ENCODE measurements at places on chromosomes 4 and X.
A peak's percentile ranks its signal among the peaks of the same experiment; 100 is the strongest.

DNA sequence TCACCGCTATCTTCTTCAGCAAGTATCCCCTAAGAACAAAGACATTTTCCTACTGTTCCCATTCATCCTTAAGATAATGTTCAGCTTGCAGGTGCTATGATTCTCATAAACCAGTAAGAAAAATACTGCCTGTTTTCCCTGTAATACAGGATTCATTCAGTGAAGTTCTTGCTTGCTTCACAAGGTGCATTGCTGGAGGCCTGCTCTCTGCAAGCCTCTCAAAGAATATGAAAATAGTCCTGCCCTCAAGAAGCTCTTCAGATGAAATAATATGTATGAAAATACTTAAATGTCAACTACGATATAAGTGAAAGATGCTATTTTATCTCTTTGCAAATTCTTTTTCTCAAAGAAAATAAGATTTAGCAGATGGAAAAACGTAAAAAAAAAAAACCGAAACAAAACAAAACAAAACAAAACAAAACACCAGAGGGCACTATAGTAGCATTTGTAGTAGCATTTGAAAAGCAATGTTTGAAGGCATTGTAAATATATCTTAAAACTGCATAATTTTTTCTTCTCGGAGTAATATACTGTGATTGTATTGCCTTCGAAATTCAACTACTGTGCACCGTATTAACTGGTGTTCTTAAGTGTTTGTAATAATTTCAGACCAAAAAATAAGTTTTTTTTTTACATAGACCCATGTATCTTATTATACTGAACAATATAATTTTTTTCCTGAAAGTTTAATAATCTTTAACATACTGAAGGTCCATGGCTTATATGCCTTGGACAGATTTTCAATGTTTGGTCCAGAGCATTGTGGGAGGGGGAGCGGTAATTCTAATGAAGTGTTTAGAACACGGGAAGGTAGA is 26.0 kb downstream of the ADH4 start:
- no peak for DNase-seq

DNA sequence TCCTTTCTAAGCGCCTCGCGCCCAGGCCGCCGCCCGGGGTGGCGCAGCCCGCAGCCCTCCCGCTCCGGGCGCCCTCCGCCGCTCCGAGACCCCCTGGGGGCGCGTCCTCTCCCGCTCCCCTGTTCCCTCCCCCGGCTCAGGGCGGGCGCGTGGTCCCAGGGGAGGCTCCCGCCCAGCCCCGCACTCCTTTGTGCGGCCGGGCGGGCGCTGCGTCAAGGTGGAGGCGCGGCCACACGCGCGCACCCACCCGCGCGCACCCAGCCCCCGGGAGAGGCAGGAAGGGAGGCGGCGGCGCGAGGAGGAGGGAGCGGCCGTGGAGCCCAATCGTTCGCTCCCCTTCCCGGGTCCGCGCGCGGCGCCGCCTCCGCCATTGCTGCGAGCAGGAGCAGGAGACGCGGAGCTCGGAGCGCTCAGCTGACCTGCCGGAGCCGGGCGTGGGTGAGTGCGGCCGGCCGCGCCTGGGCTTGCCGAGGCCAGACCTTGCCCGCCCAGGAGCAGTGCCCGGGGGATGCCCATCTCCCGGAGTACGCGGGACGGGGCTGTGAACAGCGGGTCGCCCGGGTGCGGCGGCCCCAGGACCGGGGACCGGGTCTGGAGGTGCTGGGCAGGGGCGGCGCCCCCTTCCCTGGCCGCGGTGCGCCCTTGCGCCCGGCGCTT is at the start of gene NSG1:
Gene NSG1 (plus strand): TSS at position 367 of the 657 bp plus-strand sequence. CDS start 528 bp downstream, outside the sequence.
- peak; percentile 43 for DNase-seq

- no peak for DNase-seq
Observed at GRCh38 chr4:11589676-11590075, 161.0 kb upstream of the HS3ST1 start.

DNA sequence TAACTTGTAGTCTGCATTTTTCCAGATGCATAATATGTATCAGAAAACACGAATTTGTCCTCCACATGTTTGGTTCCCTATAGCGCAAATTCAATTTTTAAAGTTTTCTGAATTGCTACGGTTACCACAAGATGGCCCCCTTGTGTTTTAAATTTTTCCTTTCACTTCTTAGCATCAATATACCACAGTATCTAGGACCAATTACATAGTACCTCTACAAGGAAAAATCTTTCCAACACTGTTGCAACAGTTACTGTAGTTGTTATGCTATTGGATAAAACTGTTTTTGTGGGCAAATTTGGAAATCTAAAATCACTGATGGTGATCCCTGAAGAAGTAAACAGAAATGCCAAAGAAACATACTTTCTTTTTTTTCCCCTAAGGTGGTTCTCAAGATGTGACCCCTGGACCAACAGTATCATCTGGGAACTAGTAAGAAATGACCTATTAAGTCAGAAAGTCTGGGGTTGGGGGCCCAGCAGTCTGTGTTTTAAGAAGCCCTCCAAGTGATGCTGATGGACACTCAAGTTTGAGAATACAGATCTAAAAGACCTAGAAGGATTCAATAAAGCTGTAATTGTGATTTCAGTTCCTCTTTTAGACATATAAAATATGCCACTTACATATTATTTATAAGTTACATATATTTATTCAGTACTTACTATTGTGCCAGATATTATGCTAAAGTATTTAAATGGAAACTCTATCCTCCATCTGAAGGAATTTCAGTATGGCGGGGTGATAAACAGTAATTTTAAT is 3.1 kb downstream of the ZGRF1 start:
- peak; percentile 0 for DNase-seq

GRCh38 chr4:145613566-145614232 is 5.5 kb upstream of the MMAA start:
- DNase-seq: no peak

DNA sequence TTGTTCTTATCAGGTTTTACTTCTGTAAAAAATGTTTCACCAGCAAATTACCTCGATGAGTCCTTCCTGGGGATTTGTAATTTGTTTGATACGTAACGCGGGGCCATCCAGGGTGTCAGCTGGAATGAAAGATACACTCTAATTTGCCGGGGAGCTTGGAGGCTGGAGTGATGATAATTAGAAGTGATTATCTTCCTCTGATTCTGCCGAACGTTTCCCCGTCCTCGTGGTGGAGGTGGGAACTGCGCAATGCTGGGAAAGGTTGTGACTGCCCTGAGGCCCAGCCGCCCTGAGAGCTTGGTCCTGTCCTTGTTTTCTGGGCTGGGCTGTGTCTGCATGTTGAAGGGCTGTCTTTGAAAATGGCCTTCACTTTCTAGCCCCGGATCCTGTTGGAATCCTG is 48.0 kb downstream of the SORCS2 start:
- no peak for DNase-seq

DNA sequence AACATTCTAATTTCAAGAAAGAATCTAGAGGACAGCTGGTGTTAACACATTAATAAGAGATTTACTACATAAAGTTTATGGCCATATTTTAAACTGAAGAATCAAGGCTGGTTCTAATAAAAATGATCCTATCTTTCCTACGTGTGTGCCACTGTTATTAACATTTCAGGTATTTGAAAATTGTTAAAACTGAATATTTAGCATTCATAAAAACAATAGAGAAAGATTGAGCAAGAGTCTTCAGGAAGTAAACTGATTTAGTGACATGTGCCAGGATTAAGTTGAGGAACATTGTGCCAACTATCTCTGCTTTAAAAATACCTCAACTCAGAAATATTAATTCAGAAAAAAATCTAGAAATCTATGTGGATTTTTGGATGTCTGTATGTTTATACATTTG is 810.1 kb downstream of the FAT4 start:
- no peak for DNase-seq

- no peak for DNase-seq
Observed at GRCh38 chr4:24840826-24841543, 45.6 kb downstream of the SOD3 start.

- DNase-seq: no peak
Observed at GRCh38 chrX:20522420-20522819, 255.7 kb upstream of the RPS6KA3 start.

DNA sequence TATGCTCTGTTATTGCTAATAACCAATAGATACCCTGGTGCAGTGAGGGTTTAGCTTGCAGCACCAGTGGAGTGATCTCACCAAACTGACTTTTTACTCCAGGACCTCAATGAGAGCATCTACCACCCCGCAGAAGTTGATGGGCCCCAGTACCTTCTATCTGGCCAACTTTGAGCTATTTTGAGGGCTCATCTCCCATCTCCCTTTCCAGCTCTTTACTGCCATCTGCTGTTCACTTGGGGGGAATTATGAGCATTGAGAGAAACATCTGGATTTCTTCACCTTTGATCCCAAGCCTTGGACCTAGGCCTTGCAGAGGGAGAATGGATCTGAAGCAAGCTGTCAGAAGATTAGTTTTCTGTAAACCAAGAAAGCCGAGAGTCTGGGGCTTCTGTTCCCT is 143.6 kb downstream of the TMEM164 start:
- DNase-seq: no peak

DNA sequence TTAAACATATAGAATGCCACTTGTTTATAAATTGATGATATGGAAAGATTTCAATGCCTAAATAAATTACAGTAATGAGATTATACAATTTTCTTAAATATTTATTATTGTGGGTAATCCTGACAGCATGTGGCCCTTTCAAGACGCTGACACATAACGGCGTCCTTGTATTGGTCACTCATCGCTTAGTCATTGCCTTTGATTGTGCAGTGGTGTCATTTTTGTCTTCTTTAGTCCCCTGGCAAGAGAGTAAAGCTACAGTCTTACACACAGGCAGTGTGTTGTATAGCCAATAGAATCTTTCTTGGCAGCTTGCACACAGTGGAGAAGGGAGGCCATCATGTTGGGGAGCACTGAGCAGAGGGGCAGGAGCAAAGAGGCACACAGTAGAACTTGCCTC is 361.8 kb upstream of the GALNT7 start:
- DNase-seq: no peak

GRCh38 chr4:151627491-151627890 is 133.3 kb downstream of the GATB start:
- DNase-seq: no peak

GRCh38 chr4:30028826-30029225 is 691.3 kb upstream of the PCDH7 start:
- DNase-seq: no peak

DNA sequence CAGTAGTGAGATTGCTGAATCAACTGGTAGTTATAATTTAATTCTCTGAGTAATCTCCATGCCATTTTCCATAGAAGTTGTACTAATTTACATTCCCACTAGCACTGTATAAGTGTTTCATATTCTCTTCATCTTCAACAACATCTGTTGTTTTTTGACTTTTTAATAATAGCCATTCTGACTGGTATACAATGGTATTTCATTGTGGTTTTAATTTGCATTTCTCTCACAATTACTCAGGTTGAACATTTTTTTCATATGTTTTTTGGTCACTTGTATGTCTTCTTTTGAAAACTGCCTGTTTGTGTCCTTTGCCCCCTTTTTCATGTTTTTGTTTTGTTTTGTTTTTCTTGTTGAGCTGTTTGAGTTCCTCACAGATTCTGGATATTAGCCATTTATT is 880.2 kb downstream of the RAPGEF2 start:
- no peak for DNase-seq

GRCh38 chr4:187251896-187252295 is 528.2 kb upstream of the FAT1 start:
- DNase-seq: no peak

- no peak for DNase-seq
Observed at GRCh38 chr4:88188738-88189417, 30.4 kb upstream of the ABCG2 start.

GRCh38 chr4:139728840-139729239 is 63.2 kb downstream of the MGST2 start:
- peak; percentile 84 for DNase-seq

DNA sequence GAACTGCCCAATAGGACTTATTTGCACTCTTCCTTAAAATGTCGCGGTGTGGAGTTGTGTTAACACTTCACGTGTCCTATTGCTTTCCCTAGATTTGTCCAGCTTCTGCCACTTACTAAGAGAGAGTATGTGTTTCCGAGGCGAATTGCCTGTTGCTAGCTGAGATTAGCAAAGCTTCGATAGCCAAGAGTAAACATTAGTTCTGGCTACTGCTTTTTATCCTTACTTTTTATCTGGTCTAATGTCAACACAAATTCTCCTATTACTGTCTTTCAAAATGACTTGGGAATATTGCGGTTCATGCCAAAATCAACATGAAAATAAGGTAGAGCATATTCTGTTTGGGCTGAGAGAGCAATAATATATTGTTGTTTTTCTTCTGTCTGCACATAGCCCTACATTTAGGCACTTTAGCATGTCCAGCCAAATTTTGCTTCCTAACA is 90.4 kb upstream of the VEGFC start:
- no peak for DNase-seq
